ENCODE measurements at places on chromosomes 12 and 14. TPM values are rescaled to one million over a fixed set of nuclear protein-coding genes. Genes with fewer than 3 reads are reported as not detected.

Gene OTOGL
- 7.6 TPM for total RNA-seq

Gene CLEC4A
- 1.2 TPM for total RNA-seq

Gene VSIG10
- 24.1 TPM for total RNA-seq

Gene ST8SIA1
- total RNA-seq, result 44.8 TPM

DNA sequence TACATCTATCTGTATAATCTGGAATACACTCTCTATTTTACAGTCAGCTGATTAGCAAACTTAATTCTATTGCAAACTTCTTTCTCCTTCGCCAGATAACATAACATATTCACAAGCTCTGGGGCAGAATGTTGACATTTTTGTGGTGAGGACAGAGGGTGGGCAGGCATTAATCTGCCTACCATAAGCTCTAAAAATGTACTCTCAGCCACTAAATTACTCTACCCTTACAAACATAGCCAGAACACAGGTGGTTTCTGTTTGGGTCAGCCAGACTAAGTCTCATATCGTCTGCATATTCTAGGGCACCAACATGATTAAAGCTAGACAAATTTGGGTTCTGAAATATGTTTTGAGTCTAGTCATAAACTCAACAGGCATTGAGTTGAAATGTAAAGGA lies 90.1 kb downstream of the SLC6A15 start:
- DNase-seq, result no peak

Gene SIVA1
- total RNA-seq, result 28.1 TPM

Gene SLC25A47
- total RNA-seq, result not detected

Gene GOLGA5
- 24.6 TPM for total RNA-seq
